ENCODE measurements at places on chromosomes 6 and 20. TPM values are rescaled to one million over a fixed set of nuclear protein-coding genes. Genes with fewer than 3 reads are reported as not detected.

DNA sequence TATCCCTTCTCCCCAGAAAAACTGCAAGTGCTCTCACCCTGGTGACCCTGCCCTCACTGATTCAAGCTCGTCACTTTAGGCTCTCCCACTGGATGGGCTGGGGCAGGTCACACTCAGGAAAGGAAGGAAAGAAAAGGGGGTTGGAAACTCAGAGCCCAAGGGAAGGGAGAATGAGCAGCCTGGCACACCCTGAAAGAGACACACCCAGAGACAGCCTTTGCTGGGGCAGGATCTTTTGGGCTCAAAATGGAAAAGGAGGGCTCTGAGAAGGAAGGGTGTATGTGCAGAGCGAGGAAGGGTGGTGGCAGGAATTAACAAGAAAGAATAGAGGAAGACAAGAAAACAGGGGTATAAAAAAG, 2.5 kb downstream of the PPP1R18 start:
- no peak for ATAC-seq

DNA sequence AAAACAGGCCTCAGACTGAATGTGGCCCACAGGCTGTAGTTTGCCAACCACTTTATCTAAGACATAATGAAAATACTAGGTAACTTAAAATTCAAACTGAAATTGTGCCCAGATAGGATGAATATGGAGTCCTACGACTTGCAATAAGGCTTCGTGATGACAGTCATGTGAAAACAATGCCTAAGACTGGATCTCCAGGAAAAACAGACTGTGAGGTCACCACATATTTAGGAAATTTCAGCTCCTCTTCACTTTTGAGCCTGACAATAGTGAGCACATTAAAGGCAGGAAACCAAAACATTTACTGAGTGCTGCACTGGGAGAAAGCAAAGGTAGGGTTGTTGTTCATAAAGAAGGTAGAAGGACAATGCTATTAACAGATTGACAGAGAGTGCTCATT, 50.0 kb downstream of the RTN4IP1 start:
- ATAC-seq: no peak

GRCh38 chr6:35580836-35581235, 68.1 kb upstream of the TULP1 start:
- no peak for ATAC-seq

The PRDM1 gene
- total RNA-seq: 149 TPM

DNA sequence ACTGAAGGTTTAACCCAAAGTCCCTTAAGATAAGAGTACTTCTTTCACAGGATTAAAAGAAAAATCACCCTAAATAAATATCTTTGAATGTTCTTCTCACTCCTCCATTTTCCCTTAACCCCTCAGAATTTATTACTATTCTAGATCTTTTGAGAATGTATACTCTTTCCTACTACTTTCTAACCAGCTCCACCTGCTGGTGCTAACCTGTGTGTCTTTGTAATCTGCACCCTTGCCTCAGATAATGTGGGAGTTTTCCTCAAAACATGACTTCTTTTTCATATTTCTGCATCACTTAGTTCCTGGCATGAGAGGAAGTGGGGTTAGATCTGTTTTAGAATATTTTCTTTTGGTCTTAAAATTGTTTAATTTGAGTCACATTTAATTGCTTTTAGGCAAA, 394.2 kb downstream of the BMP2 start:
- no peak for ATAC-seq

GRCh38 chr6:33698494-33698893, 13.0 kb downstream of the UQCC2 start:
- no peak for ATAC-seq

DNA sequence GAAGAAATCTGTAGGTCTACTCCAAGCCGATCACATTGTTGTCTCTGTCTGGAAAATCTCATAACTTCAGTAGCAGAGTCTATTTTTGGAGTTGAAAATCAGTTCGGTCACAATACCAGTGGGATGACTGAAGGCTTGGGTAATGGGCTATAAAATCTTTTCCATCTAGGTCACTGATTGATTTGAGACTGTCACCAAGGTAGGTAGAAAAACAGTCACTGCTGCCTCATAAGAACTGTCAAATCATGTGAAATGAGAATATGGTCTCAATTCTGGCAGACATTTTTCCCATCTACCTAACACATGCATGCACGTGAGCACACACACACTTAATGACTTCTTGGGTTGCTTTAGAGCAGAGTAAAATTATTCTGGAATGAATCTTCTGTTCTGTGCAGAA, 1162.8 kb upstream of the CITED2 start:
- no peak for ATAC-seq

DNA sequence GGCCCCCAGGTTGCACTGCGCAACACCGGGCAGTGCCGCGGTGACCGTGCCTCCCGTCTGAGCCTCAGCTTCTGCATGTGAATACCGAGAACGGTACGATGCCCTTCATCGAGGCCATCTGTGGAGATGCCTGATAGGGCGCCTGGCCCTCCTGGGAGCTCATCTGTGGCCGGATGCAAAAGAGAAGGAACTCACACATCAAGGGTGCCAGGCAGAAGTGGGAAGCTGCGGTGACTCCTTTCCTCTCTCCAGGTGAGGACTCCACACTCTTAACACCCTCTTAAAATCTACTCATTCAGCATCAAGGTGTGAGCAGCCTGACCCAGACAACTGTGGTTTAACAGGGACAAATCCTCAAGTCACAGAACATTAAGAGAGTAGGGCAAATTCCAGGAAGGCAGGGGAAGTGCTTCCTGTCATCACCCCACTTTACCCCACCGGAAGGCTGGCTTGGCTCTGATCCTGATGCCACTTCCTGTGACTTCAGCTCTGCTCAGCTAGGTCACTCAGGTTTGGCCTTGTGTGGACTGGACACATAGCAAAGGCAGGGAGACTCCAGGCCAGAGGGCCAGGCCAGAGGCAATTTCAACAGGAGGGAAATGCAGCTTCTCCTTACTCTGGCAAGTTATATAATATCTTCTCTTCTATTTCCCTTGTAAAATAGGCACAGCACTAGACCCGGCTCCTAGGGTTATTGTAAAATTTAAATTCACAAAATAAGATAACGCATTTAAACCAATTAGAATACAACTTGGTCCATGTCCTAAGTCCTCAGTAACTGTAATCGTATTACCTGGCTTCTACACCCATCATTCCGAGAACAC, 69.4 kb downstream of the CPNE5 start:
- peak; percentile 70 for ATAC-seq

The SLA2 gene
- 42.4 TPM for total RNA-seq

- peak; percentile 18 for ATAC-seq
Measured at GRCh38 chr20:50020288-50020687, 37.5 kb downstream of the SNAI1 start.

DNA sequence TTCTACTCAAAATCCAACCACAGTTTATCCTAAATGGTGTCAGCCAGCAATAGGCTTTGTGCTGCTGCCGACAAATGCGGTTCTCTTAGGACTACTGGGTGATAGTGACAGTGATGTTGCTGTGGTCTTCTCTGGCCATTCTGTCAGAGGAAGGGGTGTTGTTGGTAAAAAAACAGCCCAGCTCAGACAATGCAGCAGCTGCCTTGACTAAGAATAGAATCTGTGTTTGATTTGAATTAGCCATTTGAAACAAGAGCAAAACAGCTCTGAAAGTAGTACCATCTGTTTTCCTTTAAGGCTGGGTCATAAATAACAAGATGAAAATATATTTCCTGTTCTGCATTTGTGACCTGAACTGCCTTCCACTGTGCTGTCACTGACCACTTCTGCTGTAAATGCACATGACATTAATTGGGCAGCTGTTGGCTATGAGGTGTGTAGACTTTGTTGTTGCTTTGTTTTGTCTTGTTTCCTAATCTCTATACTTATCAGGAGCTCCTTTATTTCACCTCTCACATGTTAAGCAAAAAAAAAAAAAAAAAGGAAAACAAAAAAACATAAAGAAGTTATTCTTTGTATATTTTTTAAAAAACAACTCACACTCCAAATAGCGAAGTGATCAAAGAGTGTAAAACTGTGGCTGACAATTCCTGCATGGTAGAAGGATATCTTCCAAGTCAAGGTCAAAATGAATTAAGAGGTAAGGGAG, 497.8 kb upstream of the ARID1B start:
- no peak for ATAC-seq

DNA sequence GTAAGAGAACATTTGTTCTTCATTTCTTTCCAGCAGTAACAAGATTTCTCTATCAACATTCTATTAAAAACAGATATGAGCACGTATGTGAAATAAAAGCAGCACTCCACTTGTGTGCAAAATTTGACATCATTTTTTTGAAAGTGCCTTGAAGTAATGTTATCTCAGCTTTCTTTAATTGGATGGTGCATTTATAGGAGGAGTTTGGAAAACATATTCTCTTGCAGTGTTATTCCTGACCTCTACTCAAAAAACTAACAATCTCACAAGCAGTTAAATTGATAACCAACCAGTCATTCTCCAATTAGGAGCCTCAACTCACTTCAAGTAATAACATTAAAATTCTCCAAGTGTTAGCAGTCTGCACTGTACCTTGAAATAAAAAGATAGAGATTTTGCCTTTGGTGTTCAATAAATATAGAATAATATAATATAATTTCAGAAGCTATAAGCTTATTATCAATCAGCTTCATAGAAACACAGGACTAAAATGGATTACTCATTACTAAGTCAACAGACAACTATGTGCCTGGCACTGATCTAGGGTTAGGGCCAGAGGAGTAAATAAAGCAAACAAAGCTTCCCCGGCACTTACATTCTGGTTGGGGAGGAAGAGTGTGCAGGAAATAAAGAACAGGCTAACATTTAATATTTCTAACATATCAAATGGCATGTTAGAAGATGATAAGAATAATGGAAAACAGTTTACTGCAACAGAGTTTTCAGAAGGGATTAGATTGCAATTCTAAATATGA, 149.0 kb upstream of the SGK1 start:
- ATAC-seq: no peak
